ENCODE measurements at places on chromosomes 3 and 15. TPM values are rescaled to one million over a fixed set of nuclear protein-coding genes. Genes with fewer than 3 reads are reported as not detected.

The ZNF639 gene
- 26.6 TPM for total RNA-seq

The FSTL1 gene
- total RNA-seq = 76.1 TPM

The GATM gene
- total RNA-seq = 2.2 TPM

The KBTBD8 gene
- total RNA-seq = 0.40 TPM

The IMPG2 gene
- not detected for total RNA-seq

The SLC28A1 gene
- total RNA-seq = not detected

All from A549 treated with Mapracorat at 1 μM for 4 hours (cell line).